Uterus (tissue), 4 donors: ENCODE measurements at places on chromosomes 2 and 18.

GRCh38 chr18:50410008-50410407 is 35.2 kb downstream of the SKA1 start:
- no peaks in the 10 kb centered on the region for H3K27me3 ChIP-seq
- DNase-seq, result no peak
- H3K4me1 ChIP-seq, result no peaks in the 10 kb centered on the region
- no peaks in the 10 kb centered on the region for H3K36me3 ChIP-seq
- H3K4me3 ChIP-seq, result no peak overlapping the region

DNA sequence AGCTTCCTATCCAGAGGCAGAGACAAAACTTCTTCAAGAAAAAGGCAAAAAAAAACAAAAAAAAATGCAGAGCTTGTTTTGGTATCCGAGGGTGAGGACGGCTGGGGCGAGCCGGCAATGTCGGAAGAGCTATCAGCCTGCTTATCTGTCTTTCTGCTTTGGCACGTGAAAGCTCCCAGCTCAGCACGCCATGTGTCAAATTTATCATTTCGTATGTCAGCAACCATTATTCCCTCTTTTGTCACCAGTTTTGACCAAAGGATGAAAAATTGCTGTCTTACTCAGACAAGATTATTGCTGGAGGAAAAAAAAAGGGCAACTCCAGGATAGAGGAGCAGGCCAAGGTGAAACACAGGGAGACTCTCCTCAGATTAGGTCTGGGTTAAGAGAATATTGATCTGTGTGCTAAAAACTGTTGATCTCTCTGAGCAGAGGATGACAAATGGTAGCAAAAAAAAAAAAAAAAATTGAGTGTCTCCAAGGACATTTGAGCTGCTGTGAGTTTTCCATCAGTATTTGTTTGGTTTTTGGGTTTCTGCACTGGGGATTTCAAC is 532.0 kb upstream of the POU3F3 start:
- no peak overlapping the region for H3K27ac ChIP-seq
- no peak overlapping the region for H3K4me3 ChIP-seq
- H3K27me3 ChIP-seq, result no peaks in the 10 kb centered on the region
- DNase-seq, result no peak
- no peaks in the 10 kb centered on the region for H3K36me3 ChIP-seq
- no peaks in the 10 kb centered on the region for H3K4me1 ChIP-seq

GRCh38 chr2:116810645-116811044 is 1003.8 kb upstream of the DDX18 start:
- no peak for DNase-seq
- no peaks in the 10 kb centered on the region for H3K27me3 ChIP-seq
- H3K4me3 ChIP-seq, result no peak overlapping the region
- no peaks in the 10 kb centered on the region for H3K4me1 ChIP-seq
- H3K27ac ChIP-seq, result no peak overlapping the region

GRCh38 chr2:207530160-207531031 is 634 bp downstream of the CREB1 start:
- peak overlapping the region; percentile 99 for H3K27ac ChIP-seq
- peaks cover 10% of the 10 kb centered on the region for H3K4me1 ChIP-seq
- peak; percentile 31 for DNase-seq
- H3K4me3 ChIP-seq, result peak overlapping the region; percentile 68

GRCh38 chr2:27721335-27721734 is 50.2 kb upstream of the MRPL33 start:
- H3K36me3 ChIP-seq, result no peaks in the 10 kb centered on the region
- no peak for DNase-seq
- H3K27me3 ChIP-seq, result no peaks in the 10 kb centered on the region
- no peak overlapping the region for H3K27ac ChIP-seq

DNA sequence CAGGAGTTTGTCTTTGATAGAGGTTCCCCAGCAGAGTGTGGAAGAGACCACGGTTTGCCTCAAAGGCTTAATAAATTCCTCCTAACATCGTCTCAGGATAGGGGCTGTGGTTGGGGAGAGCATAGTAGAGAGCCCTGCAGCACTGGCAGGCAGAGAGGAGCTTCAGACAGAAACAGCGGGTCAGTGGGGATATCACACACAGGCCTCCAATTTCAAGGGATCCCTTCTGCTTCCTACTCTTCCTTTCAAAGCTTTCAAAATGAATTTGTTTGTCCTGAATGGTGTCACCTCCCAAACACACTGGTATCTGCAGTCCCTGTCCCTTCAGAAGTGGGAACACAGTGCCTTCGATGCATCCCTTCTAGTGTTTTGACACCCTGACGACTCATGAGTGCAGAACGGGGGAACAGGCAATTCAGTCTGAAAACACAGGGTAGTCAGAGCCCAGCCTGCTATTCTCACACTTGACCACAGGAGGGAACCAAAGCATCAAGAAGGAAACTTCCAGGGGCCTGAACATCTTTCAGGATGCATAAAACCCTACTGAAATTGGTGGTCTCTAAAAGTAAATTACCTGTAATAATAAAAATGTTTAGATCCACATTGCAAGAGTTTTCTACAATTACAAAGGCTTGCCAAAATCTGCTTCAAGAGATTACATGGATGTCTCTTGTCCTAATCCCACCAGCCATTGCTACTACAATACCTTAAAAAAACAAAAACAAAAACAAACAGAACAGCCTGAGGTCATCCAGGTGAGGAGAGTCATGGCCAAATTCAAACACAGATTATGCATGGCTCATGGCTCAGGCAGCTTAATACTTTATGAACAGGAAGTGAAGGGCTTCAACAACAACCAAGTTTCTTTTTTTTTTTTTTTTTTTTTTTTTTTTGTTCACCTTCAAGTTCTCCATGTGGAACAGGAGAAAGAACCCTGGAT is 49.8 kb downstream of the SLC14A2 start:
- DNase-seq, result peak; percentile 57
- H3K4me3 ChIP-seq, result no peak overlapping the region
- H3K36me3 ChIP-seq, result no peaks in the 10 kb centered on the region
- no peaks in the 10 kb centered on the region for H3K4me1 ChIP-seq

GRCh38 chr2:132752421-132753206 is 82.6 kb upstream of the LYPD1 start:
- H3K4me3 ChIP-seq, result no peak overlapping the region
- no peaks in the 10 kb centered on the region for H3K27me3 ChIP-seq
- no peaks in the 10 kb centered on the region for H3K36me3 ChIP-seq
- no peaks in the 10 kb centered on the region for H3K4me1 ChIP-seq

DNA sequence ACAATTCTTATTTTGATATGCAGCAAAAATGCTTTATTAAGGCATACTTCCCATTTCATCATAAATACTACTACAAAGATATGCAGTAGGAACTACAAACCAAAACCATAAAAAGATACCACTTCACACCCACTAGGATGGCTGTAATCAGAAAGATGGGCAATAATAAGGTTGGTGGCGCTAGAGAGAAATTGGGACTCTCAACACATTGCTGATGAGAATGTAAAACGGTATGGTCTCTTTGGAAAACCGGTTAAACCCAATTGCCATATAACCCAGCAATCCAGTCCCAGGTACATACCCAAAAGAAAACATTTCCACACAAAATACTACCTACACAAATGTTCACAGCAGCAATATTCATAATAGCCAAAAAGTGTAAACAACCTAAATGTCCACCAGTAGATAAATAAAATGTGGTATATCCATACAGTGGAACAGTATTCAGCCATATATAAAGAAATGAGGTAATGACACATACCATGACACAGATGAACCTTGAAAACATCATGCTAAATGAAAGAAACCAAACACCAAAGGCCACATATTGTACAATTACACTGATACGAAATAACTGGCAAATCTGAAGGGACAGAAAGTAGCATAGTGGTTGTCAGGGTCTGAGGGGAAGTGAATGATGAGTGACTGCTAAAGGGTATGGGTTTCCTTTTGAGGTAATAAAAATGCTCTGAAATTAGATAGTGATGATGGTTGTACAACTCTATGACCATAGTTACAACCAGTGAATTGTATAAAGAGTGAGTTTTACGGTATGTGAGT is 12.7 kb downstream of the SP3 start:
- no peaks in the 10 kb centered on the region for H3K27me3 ChIP-seq
- peaks cover 6% of the 10 kb centered on the region for H3K4me1 ChIP-seq
- H3K36me3 ChIP-seq, result no peaks in the 10 kb centered on the region
- H3K27ac ChIP-seq, result no peak overlapping the region
- H3K4me3 ChIP-seq, result no peak overlapping the region
- DNase-seq, result no peak

GRCh38 chr2:11692966-11693521 is 23.0 kb upstream of the NTSR2 start:
- H3K27me3 ChIP-seq, result no peaks in the 10 kb centered on the region
- H3K36me3 ChIP-seq, result no peaks in the 10 kb centered on the region
- H3K27ac ChIP-seq, result no peak overlapping the region
- no peak overlapping the region for H3K4me3 ChIP-seq
- peak; percentile 53 for DNase-seq

DNA sequence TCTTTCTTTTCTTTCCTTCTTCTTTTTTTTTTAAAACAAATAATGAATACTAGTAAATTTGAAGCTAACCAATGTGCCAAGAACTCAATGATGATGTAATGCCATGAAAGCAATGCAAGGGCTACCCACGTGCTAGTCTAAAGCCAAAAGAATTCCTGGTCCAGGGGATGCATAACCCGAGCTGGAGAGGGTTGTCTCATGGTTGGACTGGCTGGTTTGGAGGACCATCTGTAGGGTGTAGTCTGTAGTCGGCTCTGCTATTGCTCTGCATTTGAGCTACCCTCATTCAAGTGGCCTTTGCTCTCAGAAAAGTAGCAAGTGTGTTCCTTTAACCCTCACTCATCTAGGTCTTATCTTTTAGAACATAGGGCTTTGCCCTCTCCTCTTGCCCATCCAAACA is 469.6 kb upstream of the CELF4 start:
- no peak overlapping the region for H3K27ac ChIP-seq
- no peak for DNase-seq
